NCI-H345 (cell line): ENCODE measurements at places on chromosomes 16 and 17.

DNA sequence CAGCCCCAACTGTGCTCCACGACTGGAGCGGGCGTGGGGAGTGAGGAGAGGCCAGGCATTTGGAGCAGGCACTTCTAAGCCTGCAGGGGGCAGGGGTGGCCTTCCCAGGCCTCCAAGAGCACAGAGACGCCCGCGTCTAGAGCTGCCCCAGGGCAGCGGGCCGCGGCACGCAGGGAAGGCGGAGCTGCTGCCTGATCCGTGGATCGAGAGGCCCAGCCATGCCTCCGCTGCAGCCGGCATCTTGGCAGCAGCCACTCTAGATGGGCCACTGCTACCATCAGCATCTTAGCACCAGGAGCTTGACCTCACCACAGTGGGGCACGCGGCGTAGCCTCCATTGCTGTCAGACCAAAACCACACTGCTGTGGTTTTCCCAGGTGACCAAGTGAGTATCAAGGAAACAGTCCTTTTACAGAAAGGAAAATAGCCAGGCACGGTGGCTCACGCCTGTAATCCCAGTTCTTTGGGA is 20.4 kb upstream of the WDR45B start:
- peak; percentile 38 for DNase-seq

DNA sequence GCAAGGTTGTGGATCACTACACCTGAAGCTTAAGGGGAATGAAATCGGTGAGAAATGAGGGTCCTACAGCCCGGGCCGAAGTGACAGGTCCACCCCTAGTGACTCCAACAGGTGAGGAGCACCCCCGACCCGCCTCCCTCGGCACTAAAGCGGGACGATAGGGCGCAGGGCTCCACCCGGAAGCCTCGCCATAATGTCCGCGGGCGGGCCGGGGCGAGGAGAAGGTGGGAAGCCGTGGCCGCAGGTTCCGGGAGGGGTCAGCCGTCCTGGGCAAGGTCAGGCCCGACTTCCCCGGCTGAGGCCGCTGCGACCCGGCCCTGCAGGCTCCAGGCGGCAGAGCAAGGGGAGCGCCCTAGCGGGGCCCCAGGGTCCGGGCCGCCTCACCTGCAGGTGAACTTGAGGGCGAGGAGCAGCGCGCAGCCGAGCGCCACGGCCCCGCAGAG is 543 bp downstream of the TXNDC11 start:
- DNase-seq = peak; percentile 36

GRCh38 chr16:50289950-50290764 is 23.8 kb downstream of the ADCY7 start:
- no peak for DNase-seq

DNA sequence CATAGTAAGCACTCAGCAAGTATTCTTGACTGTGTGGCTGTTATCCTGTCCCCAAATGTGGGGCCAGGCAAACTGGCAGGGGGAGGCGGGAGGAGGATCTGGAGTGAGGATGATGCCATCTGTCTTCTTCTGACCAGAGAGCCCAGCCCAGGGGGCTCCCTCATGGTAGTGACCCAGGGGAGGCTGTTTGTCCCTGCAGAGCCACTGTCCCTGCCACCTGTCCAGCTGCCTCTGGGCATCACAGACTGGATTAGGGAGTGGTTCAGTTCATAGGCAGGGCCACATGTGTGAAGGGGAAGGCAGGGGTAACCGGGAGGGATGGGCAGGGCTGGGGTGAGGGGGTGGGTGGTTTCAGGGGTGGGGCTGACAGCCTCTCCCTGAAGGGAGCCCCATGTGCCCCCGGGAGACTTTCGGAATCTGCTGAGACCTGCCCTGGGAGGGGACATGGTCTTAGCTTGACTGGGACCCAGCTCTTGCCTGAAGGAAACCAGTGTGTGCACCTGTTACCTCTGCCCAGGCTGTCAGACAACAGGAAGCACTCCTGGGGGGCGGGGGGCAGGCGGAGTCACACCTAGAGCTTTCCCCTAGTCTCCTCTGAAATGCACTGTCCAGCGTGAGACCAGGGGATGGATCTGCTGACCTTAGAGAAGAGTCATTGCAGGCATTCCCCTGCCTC is 15.2 kb downstream of the ARHGAP23 start:
- DNase-seq = no peak

GRCh38 chr16:87319011-87319410 is 1.8 kb upstream of the C16orf95 start:
- no peak for DNase-seq

DNA sequence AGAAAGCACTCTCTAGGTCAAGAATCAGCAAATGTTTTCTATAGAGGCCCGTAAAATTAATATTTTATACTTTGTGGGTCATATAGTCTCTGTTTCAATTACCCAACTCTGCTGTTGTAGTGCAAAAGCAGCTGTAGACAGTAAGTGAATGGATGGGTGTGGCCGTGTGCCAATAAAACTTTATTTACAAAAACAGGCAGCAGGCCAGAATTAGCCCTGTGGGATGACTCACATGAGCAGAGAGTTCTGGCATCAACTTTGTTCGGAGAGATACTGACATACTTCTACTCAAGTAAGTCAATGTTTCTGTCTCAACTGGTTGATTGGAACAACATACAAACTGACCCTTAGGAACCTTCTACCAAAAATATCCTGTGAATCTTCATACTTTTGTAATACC is 616.2 kb downstream of the MAF start:
- DNase-seq = no peak

- no peak for DNase-seq
These were observed 62.7 kb downstream of the RBFOX3 start for GRCh38 chr17:79548116-79548515.

DNA sequence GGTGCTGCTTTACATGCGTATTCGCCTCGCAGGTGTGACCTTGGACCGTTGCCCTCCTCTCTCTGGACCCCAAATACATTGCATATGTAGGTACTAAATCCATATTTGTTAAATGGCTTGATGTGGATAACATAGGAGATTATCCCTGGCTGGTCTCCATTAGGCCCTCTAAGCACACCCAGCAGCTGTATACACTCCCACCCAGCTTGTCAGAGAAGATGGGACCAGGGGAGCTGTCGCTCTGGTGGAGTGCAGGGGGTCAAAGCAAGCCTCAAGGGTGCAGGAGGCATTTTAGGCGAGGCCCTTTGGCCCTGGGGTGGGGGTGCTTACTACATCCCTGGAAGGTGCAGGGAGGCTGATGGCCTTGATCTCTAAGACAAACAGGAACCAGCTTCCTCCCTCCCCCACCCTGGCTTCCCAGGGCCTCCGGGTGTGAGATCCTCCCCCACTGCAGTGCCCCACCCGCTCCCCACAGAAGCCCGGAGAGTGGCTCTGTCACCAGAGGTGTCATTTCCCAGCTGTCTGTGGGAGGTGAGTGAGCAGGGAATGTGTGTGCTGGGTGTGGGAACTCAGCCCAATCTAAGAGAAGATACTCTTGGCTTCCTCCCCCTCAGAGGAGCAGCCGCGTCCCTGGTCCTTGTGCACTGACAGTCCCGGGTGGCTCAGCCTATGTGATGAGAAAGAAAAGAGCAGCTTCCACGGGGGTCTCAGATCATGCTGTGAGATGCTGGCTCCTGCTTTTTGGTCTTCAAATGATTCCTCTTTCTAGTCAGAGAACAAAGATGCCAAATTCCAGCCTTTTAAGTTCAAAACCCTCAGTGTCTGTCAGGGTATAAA is 1.4 kb upstream of the VAMP2 start:
- DNase-seq = peak; percentile 51

DNA sequence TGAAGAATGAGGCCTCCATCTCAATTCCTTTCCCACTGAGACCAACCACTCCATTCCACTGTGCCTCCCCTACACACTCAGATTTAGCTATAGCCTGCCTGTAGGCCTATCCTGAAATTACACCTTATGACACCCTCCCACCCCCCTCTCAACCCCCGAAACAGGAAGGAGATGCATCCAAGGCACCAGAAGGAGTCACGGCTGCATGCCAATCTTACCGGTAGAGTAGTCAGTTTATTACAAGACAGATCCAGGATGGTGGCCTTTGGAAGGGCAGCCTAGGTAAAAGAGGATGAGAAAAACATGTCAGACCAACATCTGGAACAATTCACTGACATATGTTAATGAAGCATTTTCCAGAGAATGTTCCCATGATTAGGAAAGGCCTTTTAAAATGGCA is 2.6 kb downstream of the LRRC59 start:
- no peak for DNase-seq

DNA sequence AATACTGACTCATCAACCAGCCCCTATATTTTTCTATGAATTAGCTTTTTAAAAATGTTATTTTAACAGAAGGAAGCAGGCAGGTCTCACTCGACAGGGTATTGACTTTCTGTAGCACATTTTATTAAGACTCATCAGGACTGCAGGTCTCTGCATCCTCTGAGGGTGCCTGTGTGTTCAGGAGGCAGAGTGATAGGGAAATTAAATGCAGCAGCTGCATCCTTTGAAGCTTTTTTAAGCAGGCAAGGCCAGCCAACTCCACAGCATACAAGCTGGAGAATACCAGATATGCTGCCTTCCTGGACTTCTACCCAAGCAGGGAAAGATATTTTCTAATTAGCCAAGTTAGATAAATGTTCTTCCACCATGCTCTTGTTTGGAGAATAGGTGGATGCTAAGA is 124.9 kb downstream of the WSCD1 start:
- peak; percentile 1 for DNase-seq

DNA sequence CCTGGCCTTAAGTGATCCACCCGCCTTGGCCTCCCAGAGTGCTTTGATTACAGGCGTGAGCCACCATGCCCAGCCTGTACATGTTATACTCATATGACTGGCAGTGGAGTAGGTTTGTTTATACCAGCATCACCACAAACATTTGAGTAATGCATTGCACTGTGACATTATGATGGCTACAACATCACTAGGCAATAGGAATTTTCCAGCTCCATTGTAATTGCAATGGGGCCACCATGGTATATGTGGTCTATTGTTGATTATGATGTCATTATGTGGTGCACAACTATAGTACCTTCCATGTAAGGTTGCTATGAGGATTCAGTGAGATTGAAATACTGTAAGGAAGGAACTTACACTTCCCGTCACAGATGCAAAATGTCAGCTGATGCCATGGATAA is 168.9 kb downstream of the COPRS start:
- DNase-seq = no peak

- peak; percentile 15 for DNase-seq
These were observed 72.7 kb downstream of the STH start for GRCh38 chr17:46071796-46072195.

DNA sequence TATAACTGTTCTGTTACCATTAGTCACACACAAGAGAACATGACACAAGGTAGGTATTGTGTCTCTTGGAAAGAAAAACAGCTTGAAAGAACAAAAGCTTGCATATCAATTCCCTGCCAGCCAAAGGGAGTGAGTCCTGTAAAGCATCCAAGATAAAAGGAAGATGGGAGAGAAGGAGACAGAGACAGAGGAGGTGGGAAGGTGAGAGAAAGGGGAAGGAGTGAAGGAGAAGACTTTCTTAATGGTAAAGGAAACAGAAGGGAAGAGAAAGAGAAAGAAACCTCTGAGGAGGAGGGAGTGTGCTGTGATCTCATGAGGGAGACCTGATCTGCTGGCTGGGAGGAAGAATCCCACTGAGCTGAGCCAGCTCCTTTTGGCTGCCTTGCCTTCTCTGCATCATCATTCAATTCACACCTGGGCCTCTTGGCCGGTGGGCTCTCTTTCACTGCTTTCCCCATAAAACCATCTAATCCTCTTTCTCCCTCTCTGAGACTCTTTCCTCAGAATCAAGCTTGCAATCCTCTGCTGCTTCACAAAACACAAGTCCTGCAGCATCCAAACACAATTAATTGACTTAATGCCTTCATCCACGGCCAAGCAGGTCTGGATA is 271.6 kb downstream of the ABCC12 start:
- DNase-seq = no peak

GRCh38 chr17:31216031-31216751 is 80.8 kb downstream of the OMG start:
- DNase-seq = peak; percentile 27

GRCh38 chr17:63834431-63835166 is 7.1 kb upstream of the FTSJ3 start:
- DNase-seq = no peak

- no peak for DNase-seq
These were observed 282.0 kb downstream of the MAP2K4 start for GRCh38 chr17:12302711-12303110.

DNA sequence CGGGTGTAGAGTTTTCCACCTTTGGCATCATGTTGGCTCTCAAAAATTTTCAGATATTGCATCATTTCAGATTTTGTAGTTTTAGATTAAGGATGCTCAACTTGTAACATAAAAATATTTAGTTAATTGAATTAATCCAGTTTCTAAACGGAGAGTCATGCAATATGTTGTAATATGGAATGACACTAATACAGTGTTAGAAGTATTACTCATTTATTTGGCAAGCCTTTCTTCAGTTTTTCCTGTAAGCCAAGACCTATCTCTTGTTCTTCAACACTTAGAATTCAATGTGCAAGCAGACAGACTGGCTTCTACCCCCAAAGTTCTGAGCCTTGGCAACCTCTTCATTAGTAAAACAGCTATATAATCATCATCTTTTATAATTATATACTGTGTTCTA is 985.0 kb upstream of the GOT2 start:
- DNase-seq = no peak

GRCh38 chr17:81510785-81511553 is 1.6 kb downstream of the ACTG1 start:
- DNase-seq = no peak

DNA sequence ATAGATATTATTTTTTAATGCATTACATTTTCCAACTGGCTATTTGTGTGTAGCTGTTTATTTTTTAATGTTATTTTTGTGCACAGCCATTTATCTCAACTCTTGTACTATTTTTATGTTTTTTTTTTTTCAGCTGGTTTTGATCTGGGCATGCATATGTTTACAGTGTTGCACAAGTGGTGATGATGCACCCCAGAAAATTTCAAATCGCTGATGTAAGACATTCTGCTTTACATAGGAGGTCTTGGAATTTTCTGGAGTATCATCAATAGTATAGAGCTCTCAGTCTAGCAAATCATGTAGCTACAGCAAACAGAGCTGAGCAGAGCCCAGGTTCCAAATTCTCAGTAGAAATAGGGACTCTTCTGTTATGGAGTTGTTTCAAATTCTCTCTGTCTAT is 30.2 kb downstream of the CACNG5 start:
- DNase-seq = no peak

DNA sequence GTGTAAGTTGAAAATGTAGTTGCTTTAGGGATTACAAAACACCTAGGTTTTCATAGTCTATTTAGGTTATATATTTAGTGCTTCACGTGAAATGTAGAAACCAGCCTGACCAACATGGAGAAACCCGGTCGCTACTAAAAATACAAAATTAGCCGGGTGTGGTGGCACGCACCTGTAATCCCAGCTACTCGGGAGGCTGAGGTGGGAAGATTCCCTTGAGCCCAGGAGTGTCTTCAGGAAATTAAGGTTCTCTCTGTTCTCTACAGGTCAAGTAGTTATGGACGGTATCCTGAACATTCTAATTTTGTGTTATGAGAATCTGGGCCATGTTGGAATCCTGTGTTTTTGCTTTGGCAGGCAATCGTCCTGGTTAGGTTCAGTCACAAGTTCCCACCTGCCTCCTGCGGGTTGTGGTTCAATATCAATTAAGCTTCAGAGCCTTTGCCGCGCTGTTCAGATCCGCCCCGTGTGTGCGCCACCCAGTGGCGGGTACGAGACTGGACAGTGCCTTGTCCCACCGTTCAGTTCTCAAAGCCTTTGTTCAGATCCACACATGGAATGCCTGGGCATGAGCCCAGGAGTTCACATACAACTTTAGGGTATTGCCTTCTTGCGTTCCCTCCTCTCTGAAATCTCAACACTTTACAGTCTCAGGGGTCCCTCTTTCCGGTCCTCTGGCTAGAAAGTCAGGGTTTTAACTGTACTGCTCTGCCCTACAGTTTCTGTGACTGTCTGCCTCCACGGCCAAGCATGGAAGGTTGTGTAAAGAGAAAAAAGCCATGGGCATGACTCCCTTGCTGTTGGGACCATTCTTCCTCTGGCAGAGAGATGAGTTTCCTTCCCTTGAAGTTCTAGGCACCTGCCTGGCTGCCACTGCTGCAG is 41.7 kb downstream of the HEATR6 start:
- DNase-seq = peak; percentile 79
